Stimulated activated CD4-positive, alpha-beta T cell treated with anti-CD3 and anti-CD28 coated beads, TNF-alpha, amount 100 ng/mL, for 1 hour (primary cell): ENCODE measurements at places on chromosomes 12 and 14.

DNA sequence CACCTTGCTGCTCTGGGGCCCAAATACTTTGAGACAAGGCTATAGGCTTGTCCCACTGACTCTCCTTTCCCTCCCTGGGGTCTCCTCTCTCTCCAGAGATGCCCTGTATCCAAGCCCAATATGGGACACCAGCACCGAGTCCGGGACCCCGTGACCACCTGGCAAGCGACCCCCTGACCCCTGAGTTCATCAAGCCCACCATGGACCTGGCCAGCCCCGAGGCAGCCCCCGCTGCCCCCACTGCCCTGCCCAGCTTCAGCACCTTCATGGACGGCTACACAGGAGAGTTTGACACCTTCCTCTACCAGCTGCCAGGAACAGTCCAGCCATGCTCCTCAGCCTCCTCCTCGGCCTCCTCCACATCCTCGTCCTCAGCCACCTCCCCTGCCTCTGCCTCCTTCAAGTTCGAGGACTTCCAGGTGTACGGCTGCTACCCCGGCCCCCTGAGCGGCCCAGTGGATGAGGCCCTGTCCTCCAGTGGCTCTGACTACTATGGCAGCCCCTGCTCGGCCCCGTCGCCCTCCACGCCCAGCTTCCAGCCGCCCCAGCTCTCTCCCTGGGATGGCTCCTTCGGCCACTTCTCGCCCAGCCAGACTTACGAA, 3.1 kb downstream of the NR4A1 start:
- no peak for DNase-seq

DNA sequence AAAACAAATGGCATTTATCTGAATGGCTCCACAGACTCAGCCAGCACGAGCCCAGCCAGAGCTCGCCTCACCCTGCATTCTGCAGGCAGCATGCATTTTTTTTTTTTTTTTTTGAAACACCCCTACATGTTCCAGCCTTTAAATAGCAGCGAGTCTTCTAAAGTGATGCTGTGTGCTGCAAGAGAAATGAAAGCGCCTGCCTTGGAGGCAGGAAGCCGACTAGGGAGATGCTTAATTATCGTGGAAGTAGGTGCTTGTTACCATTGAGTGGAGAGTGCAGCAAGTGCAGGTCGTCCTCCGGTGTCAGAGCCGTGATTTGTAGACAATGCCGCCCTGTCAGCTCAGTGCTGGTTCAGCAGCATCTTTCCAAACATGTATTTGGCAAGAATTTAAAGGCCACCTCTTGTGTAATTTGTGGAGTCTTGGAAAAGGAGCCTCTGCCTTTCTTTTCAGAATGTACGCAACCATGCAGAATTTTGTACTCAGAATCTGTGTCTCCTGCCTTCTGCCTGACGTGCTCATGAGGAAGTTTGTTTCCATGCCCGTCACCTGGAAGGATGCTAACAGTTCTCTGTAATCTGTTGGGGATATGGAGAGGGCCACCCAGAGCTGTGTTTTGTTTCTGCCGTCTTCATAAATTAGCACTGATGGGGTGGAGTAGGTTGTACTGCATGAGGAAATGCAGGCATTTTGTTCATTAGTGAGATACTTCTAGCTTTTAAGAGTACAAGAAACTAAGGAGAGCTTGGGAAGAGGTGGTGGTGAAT, 345.9 kb upstream of the RGS6 start:
- DNase-seq = no peak

DNA sequence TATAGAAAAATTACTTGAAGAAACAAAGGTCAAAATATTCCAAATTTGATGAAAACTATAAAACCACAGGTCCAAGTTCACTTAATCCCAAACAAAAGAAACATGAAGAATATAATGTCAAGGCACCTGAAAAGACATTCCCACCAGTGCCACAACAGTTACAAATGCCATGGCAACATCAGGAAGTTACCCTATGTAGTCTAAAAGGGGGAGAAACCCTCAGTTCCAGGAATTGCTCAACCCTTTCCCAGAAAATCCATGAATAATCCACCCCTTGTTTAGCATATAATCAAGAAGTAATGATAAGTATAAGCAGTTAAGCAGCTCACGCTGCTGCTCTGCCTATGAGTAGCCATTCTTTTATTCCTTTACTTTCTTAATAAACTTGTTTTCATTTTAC, 3.8 kb upstream of the ACTR10 start:
- DNase-seq = no peak

GRCh38 chr14:22839159-22839779, 2.9 kb downstream of the MMP14 start:
- DNase-seq = no peak

DNA sequence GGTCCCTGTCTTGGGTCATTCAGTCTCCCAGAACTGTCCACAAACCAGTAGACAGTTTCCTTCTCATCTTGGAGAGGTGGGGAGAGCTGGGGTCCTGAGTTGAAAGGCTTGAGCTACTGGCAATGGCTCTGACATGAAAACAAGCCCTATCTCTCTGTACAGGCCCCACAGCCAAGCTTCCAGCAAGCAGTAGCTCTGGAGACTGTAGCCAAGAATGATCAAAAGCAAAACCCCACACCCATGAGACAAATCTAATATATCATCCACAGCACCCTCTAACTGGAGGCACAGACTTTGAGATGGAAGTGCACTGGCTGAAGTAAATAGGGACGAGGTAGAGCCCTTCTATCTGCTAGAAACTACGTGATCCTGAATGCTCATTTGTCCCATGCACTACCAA, 40.9 kb downstream of the RERG start:
- no peak for DNase-seq

DNA sequence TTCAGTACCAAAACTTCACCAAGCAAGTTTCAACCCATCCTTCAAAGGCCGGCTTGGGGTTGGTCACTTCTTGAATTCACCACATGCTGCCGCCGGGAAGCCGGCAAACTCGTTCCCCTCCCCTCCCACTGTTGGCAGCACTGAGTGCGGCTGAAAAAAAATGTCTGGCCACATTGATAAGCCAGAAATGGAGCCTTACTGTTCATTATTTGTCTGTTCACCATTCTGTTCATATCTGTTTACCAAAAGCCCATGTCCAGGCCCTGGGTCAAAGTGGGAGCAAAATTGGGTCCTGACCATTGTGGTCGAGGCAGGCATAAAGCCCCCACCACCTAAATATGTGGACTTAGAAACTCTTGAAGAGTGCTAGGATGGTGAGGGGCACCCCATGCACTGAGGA, 7.3 kb upstream of the HSP90AA1 start:
- DNase-seq = no peak

DNA sequence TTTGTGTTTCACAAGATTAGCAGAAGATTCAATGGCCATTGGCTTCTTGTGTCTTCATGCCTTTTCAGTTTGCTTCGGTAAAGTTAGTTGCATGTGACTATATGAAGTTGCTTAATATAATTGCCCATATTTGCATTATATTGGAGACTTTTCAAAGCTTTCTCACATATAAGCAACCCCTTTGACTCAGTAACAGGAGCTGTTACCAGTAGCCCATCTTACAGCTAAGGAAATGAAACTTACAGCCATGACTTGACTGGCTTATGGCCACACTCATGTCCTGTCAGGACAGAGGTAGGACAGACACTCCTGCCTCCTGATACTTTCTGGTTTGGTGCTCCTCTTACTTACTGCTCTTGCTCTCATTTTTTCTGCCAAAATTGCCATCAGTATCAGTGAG, 1082.1 kb downstream of the BCL11B start:
- DNase-seq = no peak

GRCh38 chr12:104399740-104400612, 56.8 kb upstream of the CHST11 start:
- no peak for DNase-seq

- no peak for DNase-seq
Measured at GRCh38 chr12:116318576-116319232, 41.2 kb upstream of the MED13L start.

- DNase-seq = no peak
Measured at GRCh38 chr14:104290756-104291122, 152.4 kb downstream of the KIF26A start.

DNA sequence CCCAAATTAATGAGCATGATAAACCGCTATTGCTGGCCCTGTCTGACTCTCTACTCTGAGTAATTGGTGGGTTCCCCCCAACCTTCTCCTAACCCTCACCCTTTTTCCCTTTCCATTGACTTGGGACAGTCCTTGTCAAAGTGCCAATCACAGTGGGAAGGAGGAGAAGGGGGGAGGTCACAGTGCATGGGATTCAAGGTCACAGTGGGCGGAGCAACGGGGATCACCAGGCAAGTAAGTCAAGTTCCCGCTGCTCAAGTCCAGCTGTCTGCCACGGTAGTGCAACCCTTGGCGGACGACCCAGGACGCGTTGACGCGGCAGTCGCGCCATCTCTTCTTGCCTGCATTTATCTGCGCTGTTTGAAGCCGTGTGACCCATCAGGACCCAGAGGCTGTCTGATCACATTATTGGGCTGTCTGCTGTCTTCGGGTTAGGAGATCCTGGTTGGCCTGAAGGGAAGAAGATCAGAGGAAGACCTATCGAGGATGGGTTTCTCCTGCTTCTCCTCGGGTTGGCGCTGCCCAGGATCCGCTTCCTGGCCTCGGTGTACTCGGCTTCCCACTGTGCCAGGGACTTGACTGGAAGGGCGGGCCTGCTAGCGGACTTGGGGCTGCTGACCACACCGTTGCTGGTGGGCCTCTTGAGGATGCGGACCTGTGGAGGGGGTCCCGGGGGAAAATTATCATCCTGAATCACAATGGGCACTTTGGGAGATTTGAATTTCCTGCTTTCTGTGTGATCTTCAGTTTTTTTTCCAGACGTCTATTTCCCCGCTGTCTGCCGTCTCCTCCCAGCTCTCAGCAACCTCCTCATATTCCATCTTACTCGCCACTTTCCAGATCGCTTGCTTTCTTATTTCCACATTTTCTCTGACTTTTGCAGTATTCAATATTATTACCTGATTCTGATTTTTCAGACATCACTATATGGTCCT, 3.1 kb upstream of the MDM2 start:
- DNase-seq = no peak
